ENCODE measurements at places on chromosomes 4 and X. TPM values are rescaled to one million over a fixed set of nuclear protein-coding genes. Genes with fewer than 3 reads are reported as not detected.

- no peaks in the 10 kb centered on the region for H3K4me1 ChIP-seq
- H3K4me3 ChIP-seq = no peak overlapping the region
- no peak for DNase-seq
These were observed 14.6 kb upstream of the SPRY1 start for GRCh38 chr4:123381996-123382395.

DNA sequence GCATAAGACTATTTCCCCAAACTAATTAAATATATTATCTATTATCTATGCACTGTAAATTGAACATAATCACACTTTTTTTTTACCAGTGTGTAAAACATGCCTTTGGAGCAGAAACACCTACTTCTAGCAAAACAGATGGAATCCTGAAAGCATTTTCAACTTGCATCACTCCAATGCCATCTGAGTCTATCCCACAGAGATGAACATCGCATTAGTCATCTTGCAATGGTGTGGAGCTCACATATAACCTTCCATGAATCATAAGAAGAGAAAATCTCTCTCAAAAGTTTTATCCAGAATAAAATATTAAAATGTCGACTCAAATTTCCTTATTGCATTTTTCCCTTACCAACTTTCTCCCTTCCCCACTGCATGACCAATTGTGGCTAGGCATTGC, 406.7 kb upstream of the ACTRT1 start:
- no peak overlapping the region for H3K4me3 ChIP-seq
- DNase-seq = no peak
- H3K27ac ChIP-seq = no peak overlapping the region

Gene GYPA
- not detected for total RNA-seq

Gene REPS2
- total RNA-seq = 0.84 TPM

Gene TMEM271
- total RNA-seq = not detected

GRCh38 chr4:104472766-104473165, 21.9 kb downstream of the CXXC4 start:
- H3K4me1 ChIP-seq = no peaks in the 10 kb centered on the region
- H3K27me3 ChIP-seq = no peaks in the 10 kb centered on the region
- no peak overlapping the region for H3K4me3 ChIP-seq
- DNase-seq = no peak

GRCh38 chr4:113760795-113761619, 531 bp downstream of the CAMK2D start:
- no peaks in the 10 kb centered on the region for H3K27me3 ChIP-seq
- H3K4me1 ChIP-seq = peaks cover 57% of the 10 kb centered on the region
- peak overlapping the region; percentile 70 for H3K4me3 ChIP-seq

DNA sequence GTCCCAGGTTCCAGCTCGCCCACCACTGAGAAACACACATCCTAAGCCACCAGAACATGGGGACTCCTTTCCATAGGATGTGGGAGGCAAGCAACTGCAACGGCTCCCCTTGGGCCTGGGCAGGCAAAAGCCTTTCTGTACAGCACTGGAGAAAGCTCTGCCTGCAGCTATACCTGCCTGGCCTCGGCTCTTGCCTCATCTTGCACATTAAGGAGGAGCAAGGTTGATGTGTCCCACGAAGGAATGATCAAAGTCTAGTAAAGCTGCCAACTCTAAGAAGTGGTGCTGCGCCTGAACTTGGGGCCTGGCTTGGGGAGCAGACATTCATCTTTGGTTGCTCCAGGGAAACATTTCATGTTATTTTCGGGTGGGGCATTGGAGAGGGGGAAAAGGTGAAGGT, 19.6 kb downstream of the CCNG2 start:
- no peak overlapping the region for H3K4me3 ChIP-seq
- H3K36me3 ChIP-seq = no peaks in the 10 kb centered on the region
- no peak overlapping the region for H3K27ac ChIP-seq
- no peaks in the 10 kb centered on the region for H3K4me1 ChIP-seq

Gene GDPD2
- not detected for total RNA-seq

Gene EMCN
- not detected for total RNA-seq

GRCh38 chr4:111074523-111075114, 451.7 kb upstream of the PITX2 start:
- H3K27ac ChIP-seq = no peak overlapping the region
- H3K27me3 ChIP-seq = no peaks in the 10 kb centered on the region
- no peak for DNase-seq
- H3K36me3 ChIP-seq = no peaks in the 10 kb centered on the region
- H3K4me1 ChIP-seq = no peaks in the 10 kb centered on the region

DNA sequence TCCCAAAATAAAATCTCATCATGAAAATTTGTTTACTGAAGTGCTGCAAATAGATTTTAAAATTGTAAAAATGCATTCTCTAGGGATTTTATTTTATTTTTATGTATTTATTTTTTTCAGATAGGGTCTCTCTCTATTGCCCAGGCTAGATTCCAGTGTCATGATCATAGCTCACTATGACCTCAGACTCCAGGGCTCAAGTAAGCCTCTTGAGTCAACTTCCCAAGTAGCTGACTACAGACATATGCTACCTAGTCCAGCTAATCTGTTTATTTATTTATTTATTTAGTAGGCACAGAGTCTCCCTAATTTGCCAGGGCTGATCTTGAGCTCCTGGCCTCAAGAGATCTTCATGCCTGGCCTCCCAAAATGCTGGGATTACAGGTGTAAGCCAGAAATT, 317.7 kb upstream of the ANXA10 start:
- H3K27ac ChIP-seq = no peak overlapping the region
- no peaks in the 10 kb centered on the region for H3K27me3 ChIP-seq
- no peak overlapping the region for H3K4me3 ChIP-seq
- no peak for DNase-seq
- H3K4me1 ChIP-seq = no peaks in the 10 kb centered on the region
- no peaks in the 10 kb centered on the region for H3K36me3 ChIP-seq

Gene BCLAF3
- total RNA-seq = 2.3 TPM

- no peaks in the 10 kb centered on the region for H3K27me3 ChIP-seq
- no peak for DNase-seq
- H3K4me3 ChIP-seq = no peak overlapping the region
These were observed 7.6 kb downstream of the PLAC1 start for GRCh38 chrX:134650701-134651100.

- H3K27ac ChIP-seq = no peak overlapping the region
- no peak overlapping the region for H3K4me3 ChIP-seq
- DNase-seq = no peak
- H3K36me3 ChIP-seq = no peaks in the 10 kb centered on the region
These were observed 52.1 kb downstream of the NDST3 start for GRCh38 chr4:118086344-118086743.

- no peaks in the 10 kb centered on the region for H3K4me1 ChIP-seq
- H3K27me3 ChIP-seq = no peaks in the 10 kb centered on the region
- H3K36me3 ChIP-seq = no peaks in the 10 kb centered on the region
- DNase-seq = no peak
These were observed 1139.7 kb downstream of the PCDH18 start for GRCh38 chr4:136392576-136392975.
